Muscle of leg (tissue), 16 donors: ENCODE measurements at places on chromosomes 6 and 20. TPM values are rescaled to one million over a fixed set of nuclear protein-coding genes. Genes with fewer than 3 reads are reported as not detected.

Gene KIAA1755
- 5.0 TPM for polyA plus RNA-seq

DNA sequence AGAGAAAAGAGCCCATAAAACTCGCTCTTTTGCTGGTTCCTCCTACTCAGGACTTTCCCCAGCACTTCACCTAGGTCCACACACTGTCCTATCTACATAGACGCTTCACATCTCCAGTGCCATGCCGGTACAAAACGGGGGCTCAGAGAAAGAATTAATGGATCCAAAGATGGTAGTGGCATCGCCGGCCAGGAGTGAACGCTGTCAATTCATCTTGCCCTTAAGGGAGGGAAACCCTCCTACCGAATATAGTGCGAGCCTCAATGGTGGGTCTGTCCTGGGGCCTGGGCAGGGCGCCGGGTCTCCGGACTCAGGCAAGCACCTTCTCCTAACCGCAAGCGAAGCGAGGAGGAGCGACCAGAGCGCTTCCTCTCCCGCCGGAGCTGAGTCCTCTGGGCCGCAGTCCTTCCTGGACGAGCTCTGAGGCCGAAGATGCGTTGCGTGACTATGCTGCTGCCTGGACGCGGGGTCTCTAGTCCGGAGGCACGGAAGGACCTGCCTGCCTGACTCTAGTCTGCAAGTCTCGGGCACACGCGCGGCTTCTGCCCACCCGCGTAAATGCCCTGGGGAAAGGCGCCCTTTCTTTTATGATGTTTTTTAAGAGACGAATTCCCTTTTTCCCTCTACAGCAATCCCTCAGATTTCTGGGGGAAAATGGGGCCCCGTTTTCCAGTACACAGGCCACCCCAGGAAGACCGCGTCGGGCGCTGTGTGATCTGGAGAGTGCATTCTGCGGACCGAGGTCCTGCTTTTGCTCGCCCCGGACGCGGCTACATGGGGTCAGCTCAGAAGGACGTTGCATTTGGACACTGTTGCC, 100.1 kb upstream of the PRDM1 start:
- peaks cover 17% of the 10 kb centered on the region for H3K4me1 ChIP-seq
- no peak overlapping the region for H3K27ac ChIP-seq
- peaks cover 69% of the 10 kb centered on the region for H3K27me3 ChIP-seq
- no peaks in the 10 kb centered on the region for H3K36me3 ChIP-seq
- H3K4me3 ChIP-seq = no peak overlapping the region
- DNase-seq = peak; percentile 30

- no peaks in the 10 kb centered on the region for H3K4me1 ChIP-seq
- H3K36me3 ChIP-seq = no peaks in the 10 kb centered on the region
- no peak overlapping the region for H3K4me3 ChIP-seq
- H3K27me3 ChIP-seq = no peaks in the 10 kb centered on the region
- H3K27ac ChIP-seq = no peak overlapping the region
Observed at GRCh38 chr6:82030761-82031503, 216.6 kb downstream of the IBTK start.

GRCh38 chr6:56032715-56033260, 157.4 kb upstream of the BMP5 start:
- H3K4me3 ChIP-seq = no peak overlapping the region
- peak; percentile 72 for DNase-seq
- H3K4me1 ChIP-seq = peaks cover 13% of the 10 kb centered on the region
- no peaks in the 10 kb centered on the region for H3K27me3 ChIP-seq

DNA sequence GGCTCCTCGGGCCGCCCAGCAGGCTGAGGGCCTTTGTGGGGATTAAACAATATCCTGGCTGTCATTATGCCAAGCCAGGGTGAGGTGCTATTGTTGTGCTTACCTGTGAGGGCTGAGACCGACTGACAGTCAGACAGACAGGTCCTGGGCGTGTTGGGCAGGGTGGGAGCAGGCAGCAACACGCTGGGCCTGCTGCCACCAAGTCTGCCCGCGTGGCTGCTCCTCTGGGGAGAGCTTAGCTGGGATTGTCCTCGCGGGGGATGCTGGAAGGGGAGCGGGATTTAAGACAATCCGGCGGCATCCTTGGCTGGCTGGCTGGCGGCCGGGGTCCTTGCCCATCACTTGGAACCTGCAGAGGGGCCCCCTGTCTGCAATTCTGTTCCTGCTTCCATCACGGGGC, 20.0 kb downstream of the ITPR3 start:
- H3K36me3 ChIP-seq = no peaks in the 10 kb centered on the region
- no peak for DNase-seq
- no peak overlapping the region for H3K4me3 ChIP-seq
